GM23338 (cell line): ENCODE measurements at places on chromosomes 5 and 9.

GRCh38 chr9:123349691-123350480 is 6.1 kb upstream of the CRB2 start:
- DNase-seq, result peak; percentile 88

GRCh38 chr5:144403817-144404420 is 233.2 kb downstream of the KCTD16 start:
- DNase-seq, result peak; percentile 20

DNA sequence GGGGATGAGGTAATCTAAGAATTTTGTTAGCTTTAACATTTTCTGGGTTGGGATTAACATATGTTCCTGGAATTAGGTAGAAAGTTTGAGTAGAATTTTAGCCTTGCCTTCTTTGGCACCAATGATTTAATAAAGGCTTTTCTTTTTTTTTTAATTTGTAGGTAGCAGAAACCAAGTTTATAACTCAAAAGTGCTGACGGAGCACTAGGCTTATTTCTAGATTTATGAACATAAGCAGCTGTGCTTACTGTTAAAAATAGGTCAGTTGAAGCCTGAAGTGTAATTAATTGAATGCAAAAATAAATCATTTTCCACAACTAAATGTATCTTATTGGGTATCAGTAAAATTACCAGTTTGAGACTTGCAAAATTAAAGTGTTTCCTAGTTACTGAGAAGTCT is 62.4 kb downstream of the TAF11L14 start:
- DNase-seq, result no peak

DNA sequence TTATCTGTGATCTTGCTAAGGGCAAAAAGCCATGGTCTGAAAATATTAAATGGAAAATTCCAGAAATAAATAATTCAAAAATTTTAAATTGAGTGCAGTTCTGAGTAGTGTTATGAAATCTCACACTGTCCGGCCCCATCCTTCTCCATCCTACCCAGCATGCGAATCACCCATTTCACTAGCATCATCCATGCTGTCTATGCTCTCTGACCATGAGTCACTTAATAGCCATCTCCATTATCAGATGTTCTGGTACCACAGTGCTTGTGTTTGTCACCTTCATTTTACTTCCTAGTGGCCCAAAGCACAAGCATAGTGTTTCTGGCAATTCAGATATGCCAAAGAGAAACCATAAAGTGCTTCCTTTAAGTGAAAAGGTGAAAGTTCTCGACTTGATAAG is 63.3 kb upstream of the SMC5 start:
- no peak for DNase-seq

DNA sequence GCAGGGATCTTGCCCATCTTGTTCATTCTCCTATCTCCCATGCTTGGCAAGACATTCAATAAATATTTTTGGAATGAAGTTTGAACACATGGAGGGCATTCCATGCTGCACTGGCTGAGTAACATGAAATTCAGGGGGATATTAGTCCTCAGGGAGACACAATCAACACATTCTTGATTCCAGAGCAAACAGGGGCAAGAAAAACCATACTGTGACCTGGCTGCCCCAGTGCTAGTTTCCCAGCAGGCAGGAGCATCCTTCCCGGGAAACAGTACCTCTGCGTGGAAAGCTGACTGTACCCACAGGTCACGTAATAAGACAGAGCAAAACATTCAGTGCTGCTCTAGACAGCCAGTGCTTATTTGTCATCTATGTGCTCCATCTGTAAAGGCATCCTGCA is 66.3 kb upstream of the SPOCK1 start:
- DNase-seq, result no peak

DNA sequence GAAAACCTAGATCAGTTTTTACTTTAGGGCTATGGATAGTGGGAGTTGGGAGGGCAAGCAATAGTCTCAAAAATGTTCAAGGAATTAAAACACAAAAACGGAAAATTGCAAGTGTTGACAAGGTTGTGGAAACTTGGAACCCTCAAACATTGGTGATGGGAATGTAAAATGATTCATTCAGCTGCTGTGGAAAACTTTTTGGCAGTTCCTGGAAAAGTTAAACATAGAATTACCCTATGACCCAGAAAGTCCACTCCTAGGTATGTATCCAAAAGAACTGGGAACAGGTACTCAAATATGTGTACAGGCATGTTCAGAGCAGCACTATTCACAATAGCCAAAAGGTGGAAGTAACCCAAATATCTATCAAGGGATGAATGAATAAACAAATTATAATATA is 1.2 kb upstream of the MSANTD3 start:
- no peak for DNase-seq

DNA sequence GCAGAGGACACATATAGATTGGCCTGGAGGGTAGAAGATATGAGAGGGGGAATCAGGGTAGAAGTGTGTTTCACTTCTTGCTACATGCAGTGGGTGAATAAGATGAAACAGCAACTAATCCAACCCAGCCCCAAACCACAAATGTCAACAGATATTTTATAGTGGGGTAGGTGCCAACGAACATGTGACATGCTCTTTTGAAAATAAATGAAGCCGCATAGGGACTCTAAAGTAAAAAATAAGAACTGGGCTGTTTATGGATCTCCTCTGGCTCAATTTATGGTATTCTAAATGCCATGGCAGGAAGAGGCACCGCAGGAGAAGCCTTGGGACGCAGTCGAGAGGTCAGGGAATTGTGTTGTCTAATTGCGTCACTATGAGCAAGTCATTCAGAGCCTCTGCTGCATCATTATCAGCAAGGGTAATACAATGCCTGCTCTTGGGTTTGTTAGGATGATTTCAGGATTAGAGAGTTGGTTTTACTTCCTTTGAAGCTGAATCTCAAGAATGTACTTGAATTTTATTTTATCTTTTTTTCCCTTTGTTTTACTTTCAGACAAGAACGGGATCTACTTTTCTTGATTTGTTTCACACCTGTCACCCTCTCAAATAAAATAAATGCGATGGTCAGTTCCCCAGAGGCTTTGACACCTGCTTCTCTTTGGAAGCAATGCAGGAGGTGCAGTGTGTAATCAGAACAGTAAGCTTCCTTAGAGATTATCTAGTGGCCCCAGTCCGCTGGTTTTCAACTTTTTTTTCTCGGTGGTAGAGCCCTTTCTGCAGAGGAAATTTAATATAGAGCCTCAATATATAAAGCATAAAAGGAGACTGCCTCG is 375.6 kb upstream of the CLINT1 start:
- DNase-seq, result no peak

GRCh38 chr5:172496671-172497371 is 42.5 kb upstream of the SH3PXD2B start:
- DNase-seq, result no peak

DNA sequence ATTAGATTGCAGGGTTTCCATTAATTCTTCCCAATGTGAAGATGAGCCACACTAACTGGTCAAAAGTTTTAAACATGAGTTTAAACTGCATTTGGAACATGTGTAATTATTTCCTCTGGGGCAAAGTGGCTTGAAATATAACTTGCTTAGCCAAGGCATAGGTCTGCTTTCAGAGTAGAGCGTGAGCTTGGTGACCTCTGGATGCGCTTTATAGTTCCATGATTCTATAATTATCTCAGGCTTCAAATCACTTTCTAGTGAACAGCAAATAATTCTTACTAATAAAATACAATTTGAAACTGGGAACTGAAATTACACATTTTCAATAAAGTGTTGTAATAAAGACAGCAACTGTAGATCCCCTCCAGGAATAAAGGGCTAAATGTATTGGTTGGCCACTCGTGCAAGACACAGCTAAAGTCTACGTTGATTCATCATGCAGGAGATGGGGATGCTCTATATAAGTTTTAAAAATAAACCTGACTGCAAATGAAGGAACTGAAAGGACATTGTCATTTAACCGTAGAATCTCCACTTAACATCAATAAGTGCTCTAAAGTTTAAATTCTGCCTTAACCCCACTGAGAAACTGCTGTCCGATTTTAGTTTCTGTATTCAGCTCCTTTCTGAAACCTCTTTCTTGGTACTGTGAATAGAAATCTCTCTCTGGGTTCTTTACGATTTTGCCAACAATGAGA is 460.0 kb downstream of the PSAT1 start:
- no peak for DNase-seq

DNA sequence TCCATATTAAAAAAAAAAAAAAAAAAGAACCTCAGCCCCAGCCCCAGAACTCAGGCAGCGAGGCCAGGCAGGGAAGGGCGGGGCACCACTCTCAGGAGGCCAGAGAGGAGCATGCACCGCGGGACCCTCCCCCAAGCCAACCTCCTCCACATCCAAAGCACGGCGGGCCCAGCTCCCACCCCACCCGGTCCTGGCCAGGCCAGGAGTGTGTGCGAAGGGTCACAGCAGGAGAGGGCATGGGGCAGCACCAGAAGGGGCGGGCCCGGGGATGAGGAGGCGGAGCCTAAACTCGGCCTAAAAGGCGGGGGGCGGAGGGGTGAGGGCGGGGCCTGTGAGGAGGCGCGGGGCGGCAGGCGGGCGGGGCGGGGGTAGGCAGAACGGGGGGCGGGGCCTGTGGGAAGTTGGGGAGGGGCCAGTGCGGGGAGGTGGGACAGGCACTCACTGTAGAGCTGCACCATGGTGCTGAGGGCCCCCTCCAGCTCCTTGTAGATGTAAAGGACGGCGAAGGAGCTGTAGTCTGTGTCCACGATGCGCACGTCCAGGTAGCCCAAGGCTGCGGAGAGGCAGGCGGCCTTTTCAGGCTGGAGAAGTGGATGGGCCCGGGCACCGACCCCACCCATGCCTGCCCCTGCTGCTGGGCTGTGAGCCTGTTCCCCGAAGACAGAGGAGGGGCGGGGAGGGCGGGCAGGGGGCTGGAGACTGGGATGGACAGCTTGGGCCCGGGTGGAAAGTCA is 1.2 kb downstream of the LCN15 start:
- DNase-seq, result peak; percentile 96

DNA sequence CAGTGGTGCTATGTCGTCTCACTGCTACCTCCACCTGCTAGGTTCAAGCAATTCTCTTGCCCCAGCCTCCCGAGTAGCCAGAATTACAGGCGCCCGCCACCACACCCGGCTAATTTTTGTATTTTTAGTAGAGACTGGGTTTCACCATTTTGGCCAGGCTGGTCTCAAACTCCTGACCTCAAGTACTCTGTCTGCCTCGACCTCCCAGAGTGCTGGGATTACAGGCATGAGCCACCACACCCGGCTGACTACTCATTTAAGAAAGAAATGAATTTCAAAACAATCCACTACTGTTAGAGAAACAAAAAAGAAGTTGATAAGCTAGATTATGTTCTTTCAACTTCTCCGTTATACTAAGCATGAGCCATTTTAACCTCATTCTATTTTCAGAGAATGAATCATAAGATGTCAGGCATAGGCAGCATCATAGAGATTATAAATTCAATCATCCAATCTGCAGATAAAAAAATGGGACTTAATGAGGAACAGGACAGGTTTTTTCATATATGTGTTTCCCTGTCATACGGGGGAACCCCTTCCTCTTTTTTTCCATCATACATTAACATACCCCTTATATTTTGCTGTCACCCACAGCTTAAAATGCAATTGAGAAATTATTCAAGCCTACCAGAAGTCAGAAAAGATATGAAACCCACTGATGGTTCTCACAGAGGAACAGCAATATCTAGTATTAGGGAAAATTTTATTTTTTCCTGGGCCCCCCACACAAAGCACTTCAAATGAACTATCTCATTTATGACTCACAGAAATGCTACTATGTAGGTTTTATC is 26.5 kb upstream of the ADRB2 start:
- no peak for DNase-seq

DNA sequence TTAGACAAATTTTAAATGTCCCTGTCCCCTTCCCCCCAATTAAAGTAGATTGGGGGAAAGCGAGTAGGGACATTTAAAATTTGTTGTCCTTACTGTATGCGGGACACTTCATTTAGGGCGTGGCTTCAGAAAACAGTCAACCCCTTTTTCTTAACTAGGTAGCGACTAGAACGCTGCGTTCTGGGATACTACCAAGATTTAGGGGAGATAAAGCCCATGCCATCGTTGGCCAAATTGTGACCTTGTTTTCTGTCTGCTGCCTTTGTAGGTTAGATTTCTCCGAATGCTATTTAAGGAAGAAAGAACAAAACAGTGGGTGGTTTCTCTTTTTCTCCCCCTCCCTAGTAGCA is 1.2 kb downstream of the CKS2 start:
- DNase-seq, result peak; percentile 46

DNA sequence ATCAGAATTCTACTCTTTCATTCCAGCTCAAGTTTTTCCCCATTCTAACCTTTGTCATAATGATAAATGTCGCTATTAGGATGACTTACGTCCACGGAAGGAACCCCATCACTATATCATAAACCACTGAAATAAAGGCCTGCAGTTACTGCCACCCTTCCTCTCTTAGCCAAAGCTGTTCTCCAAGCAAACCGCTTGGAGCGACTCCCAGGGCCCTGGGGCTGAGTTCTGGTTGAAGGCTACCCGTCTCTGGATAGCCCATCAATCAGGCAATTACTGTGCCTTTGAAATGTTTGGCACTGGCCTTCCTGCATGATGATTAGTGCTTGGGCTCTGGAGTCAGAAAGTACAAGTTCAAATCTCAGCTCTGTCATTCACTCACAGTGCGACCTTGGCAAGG is 386.0 kb downstream of the SPOCK1 start:
- no peak for DNase-seq

DNA sequence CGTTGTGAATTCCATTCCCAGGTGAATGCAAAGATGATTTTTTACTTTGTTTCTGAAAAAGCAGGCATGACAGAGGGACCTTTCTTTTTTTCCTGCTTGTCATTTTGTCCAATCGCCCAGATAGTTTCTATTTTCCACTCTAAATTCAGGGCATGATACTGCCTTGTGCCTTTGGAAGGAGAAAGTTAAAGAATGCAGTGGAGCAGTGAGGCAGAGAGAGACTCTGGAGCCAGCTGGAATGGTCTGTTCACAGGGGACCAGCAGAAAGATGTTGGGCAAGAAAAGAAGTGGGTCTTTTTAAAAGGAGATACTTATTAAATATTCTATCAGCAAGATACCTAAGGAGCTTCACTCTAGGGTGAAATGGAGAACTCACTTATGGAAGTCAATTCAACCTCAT is 532.3 kb downstream of the BRINP1 start:
- no peak for DNase-seq

- no peak for DNase-seq
Measured at GRCh38 chr9:20698782-20699181, 14.7 kb downstream of the FOCAD start.

- DNase-seq, result no peak
Measured at GRCh38 chr5:67222243-67223025, 25.8 kb upstream of the CD180 start.

DNA sequence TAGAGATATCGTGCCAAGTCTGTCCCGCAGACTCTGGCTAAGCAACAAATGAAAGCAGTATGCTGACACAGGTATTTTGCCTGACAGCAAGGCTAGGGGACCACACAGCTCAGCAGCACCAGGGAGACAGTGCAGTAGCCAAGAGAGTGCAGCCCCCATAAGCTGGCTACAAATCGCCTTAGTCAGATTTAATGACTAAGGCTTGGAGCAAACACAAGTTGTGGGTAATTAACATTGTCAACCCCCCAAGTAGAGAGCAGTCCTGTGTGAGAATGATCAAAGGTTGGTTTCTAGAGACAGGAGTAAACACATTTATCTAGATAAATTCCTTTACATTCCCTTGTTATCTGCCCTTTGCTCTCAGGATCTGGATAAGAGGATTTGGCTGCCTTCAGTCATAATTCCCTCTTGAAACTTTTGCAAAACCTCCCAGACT is 1434.5 kb upstream of the CDH6 start:
- peak; percentile 39 for DNase-seq

GRCh38 chr5:168348084-168348414 is 56.6 kb downstream of the WWC1 start:
- no peak for DNase-seq

GRCh38 chr9:89655056-89655989 is 50.5 kb downstream of the GADD45G start:
- no peak for DNase-seq
